ENCODE measurements at places on chromosomes 4 and X.

DNA sequence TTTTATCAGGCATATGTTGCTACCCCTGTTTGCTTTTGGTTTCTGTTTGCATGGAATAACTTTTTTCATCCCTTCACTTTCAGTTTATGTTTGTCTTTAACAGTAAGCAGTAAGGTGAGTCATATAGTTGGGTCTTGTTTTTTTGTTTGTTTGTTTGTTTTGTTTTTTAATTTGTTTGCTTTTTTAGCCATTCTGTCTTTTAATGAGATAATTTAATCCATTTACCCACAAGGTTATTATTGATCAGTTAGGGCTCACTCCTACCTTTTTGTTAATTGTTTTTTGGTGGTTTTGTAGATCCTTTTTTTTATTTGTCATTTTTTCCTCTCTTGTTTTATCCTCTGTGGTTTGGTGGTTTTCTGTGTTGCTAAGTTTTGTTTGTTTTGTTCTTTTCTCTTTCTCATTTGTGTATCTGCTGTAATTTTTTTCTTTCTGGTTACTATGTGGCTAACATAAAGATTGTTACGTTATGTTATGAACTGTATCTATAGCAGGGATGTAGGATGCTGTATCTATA lies 379.5 kb upstream of the MAD2L1 start:
- no peak for DNase-seq

GRCh38 chr4:10075158-10075863 lies 41.3 kb downstream of the WDR1 start:
- no peak for DNase-seq

DNA sequence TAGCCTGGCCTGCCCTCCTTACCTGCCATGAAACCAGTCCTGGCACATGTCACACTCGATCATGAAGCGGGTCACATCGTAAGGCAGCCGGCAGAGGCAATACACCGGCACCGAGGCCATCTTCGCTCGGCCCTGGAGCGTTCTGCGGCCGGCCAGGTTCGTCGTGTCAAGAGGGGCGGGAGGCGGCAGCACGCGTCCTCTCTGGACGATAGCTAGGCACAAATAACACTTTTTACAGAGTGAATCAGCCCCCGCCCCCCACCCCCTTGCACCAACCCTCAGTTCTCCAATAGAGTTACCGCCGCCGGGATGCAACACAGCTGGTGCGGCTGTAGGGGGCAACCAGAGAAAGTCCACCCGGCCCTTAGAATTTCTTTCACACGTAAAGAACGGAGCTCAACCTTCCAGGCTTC lies 1.7 kb downstream of the PHF8 start:
- peak; percentile 49 for DNase-seq

DNA sequence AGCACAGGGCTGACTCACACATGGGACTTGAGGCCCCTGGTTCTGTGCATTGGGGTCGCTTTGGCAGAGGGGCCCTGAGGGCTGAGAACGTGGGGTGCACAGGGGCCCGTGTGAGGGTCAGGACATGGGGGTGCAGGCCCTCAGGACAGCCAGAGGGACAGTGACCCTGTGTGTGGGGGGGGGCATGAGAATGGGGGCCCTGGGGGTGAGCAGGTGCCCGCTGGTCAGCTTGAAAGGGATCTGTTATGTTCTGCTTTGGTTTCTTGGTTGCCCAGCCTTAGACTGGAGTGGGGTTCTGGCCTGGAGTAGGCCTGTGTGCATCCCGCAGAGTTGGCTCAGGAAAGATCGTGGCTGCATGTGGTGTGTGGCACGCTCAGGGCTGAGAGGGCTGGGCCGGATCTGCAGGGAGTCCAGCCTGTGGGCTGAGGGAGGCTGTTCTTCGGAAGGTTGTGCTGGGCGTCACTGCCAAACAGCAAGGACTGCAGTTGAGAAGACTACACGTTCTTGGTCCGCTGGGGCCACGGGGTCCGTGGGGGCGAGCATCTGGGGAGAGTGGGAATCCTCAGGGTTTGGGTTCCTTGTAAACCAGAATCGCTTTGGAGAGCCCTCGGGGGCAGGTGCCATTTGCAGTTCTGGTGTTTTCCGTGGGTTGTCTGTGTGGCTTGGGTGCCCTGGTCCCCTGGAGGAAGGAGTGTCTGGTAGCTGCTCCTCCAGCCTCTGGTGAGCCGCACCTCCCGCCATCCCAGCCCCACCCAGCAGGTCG lies 15.2 kb upstream of the UVSSA start:
- no peak for DNase-seq

- DNase-seq = no peak
Measured at GRCh38 chrX:144732588-144732987, 514.7 kb upstream of the SPANXN1 start.

- DNase-seq = no peak
Measured at GRCh38 chr4:73814679-73815078, 21.8 kb upstream of the CXCL6 start.

GRCh38 chr4:55749666-55750065 lies 69.9 kb upstream of the EXOC1L start:
- DNase-seq = no peak

Data from activated CD4-positive, alpha-beta T cell treated with anti-CD3 and anti-CD28 coated beads, Interleukin-2, Interleukin-6, amounts not matched to agents 100 ng/mL and 50 ng/mL, durations not matched to agents 16 hours and 8 hours (primary cell).